Stimulated activated CD8-positive, alpha-beta memory T cell treated with anti-CD3 and anti-CD28 coated beads, Interleukin-4, amount 100 ng/mL, for 1 hour (primary cell): ENCODE measurements at places on chromosomes 6 and 20.

DNA sequence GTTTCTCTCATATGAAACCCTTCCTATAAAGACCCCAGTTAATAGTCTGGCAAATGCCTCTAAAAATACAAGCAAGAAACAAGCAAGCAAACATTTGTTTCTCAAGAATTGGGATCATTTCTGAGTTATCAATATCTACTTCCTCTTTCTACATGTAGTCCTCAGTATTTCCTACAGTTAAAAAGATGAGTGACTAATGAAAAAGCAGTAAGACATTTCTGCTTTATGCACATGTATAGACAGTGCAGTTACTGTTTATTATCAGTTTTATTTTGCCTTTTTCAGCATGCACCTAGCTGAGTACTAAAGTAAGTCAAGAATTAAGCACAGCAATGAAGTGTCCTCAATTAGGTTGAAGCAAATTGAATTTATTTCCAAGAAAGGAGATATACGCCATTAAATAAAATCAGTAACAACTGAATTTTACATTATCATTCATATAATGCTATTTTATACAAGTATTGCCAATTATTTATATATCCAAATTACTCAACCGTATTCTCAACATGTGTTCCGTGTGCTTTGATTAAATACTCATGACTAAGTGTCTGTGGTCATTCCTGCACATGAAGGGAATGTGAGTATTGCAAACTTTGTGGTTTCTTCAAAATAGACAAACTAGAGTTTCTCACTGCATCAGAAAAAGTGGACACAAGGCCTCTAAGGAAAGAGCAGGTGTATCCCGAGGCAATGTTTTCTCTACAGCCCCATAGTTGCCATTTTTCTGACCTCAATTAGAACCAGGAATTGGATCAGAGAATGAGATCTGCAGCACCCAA, 159.3 kb upstream of the MARCKS start:
- no peak for DNase-seq

DNA sequence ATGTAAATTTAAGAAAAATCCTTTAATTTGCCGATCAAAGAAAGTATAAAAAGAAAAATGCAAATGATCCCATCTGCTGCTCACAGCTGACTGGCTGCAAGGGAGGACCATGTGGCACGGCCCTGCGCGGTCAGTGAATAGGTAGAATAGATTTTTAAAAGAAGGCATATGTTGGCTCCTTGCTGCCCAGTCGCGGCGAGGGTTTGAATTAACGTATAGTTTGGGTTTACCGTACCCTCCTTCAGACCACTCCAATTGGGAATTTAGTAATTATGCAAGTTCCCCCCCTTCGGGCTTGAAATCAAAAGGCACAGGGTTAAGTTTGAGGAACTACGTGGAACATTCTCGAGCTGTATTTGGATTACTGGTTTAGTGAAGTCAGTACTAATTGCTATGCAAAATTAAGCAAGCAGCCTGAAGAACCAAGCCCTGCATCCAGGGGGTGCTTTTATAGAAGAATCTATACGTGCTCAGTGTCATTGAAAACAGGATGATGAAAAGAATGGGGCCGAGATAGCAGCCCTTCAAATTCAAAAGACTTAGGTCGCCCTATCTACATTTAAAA, 1.1 kb upstream of the BEND3 start:
- DNase-seq, result no peak

GRCh38 chr20:32609111-32609773, 24.1 kb upstream of the NOL4L start:
- DNase-seq, result no peak

DNA sequence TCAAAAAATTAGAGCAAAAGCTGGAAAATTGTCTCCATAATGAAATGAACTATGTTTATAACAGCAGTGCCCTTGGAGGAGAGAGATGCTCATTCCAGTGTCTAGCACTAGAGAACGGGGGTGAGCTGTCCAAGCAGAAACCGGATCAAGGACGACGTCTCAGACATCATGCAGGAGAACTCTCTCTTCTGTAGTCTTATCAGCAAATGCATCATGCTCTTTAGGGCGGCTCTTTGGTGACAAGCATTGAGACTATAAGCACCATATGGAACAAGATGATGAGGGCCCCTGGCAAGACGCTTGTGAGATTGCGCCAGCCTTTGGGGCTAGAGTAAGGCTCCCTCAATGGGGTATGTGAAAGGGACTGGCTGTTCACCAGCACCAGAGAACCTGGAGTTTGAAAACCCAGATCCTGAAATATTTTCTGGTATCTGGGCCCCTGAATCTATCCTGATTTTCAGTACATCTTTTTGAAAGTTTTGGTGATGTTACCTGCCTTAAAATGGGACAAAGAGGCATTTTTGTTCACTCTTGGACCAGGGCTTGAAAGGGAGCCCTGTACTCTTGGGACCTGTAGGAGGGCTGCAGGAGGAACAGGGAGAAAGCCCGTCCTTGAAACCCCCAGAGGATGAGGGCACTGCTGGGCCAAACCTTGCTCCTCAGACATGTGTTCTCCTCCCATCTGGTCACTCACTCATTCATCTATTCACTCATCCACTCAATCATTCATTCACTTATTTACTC, 127.6 kb downstream of the TTLL2 start:
- DNase-seq, result no peak

DNA sequence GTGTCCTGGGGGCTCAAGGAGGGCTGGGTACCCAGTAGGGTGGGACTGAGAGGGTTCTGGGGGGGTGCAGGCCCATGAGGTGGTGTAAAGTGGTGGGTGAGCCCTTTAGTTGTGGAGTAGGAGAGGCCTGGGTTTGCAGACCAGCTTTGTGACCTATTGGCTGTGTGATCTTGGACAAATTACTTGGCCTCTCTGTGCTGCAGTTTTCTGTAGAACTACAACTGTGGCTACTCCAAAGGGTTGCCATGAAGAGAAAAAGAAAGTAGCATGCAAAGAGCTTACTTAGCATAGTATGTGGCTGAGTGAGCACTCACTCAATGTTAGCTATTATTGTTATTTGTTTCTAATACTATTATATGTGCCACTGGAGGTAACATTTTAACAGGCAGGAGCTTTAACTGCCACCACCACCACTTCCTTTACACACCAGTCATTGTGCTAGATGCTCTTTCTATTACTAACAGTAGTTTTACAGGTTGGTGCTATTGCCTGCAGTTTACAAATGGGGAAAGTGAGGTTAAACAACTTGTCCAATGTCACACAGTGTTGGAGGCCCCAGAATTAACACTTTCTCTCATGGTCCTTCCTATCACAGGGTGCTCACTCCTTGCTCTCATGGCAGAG, 286.8 kb downstream of the DHX35 start:
- no peak for DNase-seq

DNA sequence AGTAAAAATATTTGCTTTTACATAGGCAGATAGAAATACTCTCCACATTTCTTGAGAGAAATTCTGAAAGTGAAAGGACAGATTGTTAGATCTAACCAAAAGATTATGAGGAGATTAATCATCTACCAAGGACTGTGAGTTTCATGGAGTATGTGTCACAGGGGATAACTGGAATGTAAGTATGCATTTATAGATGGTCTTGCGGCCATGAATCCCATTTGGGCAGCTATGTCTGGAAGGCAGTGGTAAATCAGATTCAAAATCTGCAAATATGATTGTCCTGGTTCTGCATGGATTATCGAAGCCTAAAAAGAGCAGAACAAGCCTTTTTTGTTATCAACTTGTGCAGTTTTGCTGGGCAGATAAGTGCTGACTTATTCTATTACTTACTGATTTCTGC, 293.8 kb downstream of the RFPL4B start:
- no peak for DNase-seq

DNA sequence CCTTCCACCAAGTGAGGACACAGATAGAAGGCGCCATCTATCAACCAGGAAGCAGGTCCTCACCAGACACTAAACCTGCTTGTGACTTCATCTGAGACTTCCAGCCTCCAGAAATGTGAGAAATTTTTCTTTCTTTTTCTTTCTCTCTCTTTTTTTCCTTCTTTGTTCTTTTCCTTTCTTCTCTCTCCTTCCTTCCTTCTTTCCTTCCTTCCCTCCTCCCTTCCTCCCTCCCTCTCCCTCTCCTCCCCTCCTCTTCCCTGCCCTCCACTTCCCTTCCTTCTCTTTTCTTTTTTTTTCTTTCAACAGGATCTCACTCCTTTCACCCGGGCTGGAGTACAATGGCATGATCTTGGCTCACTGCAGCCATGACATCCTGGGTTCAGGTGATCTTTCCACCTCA, 37.4 kb upstream of the MCUR1 start:
- no peak for DNase-seq

GRCh38 chr6:1644516-1645060, 34.9 kb downstream of the FOXC1 start:
- no peak for DNase-seq

GRCh38 chr20:6769903-6770785, 2.7 kb downstream of the BMP2 start:
- no peak for DNase-seq

- no peak for DNase-seq
These were observed 859.8 kb downstream of the MAFB start for GRCh38 chr20:39829256-39829655.

DNA sequence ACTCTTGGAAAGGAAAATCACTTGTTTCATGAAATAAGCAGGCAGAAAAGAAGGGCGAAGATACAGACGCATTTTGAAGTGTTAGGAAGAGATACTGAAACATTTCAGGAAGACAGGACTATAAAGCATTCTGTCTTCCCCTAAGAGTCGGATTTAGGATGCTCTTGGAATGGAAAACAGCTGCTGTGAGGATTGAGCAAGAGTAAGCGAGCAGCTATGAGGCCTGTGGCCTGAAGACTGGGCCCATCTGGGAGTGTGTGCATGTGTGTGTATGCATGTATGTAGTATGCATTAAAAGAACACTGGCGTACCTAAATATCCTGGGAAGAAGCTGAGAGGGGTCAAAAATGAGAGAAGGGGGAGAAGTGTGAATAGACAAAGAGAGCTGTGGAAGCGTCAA, 83.6 kb downstream of the SIM1 start:
- no peak for DNase-seq

DNA sequence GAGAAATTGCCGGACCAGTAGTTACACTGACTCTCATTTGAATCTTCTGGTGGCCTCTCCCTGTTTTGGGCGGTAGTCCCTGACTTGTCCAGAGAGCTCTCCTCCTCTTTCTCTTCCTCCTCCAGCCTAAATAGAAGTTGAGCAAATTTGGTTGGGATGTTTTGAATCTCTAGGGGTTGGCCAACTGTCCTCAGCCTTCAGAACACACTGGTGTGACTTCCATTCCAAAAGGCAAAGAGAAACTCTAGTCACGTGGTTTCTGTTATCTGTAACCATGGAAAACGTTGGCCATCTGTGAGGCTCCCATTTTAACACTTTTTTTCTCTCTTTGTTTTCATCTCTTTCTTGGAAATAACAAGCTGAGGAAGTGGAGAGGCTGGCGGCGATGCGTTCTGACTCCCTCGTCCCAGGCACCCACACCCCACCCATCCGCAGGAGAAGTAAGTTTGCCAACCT, 275.3 kb downstream of the TBC1D7 start:
- DNase-seq, result no peak

GRCh38 chr20:62305765-62306413, 3.1 kb downstream of the ADRM1 start:
- no peak for DNase-seq

GRCh38 chr6:149990661-149991471, 27.1 kb downstream of the ULBP1 start:
- no peak for DNase-seq

- no peak for DNase-seq
These were observed 83.1 kb downstream of the FKBP5 start for GRCh38 chr6:35605600-35605999.

DNA sequence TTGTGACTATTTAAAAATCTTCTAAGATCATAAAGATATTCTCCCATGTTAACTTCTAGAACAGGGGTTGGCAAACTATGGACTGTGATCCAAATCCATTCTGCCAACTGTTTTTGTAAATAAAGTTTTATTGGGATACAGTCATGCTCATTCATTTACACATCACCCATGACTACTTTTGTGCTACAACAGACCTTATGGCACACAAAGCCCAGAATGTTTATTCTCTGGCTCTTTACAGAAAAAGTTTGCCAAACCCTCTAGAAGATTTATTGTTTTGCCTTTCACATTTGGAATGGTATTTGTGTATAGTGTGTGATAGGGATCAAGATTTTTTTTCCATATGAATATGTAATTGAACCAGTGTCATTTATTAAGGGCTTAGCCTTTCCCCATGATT, 341.7 kb downstream of the CD83 start:
- no peak for DNase-seq

DNA sequence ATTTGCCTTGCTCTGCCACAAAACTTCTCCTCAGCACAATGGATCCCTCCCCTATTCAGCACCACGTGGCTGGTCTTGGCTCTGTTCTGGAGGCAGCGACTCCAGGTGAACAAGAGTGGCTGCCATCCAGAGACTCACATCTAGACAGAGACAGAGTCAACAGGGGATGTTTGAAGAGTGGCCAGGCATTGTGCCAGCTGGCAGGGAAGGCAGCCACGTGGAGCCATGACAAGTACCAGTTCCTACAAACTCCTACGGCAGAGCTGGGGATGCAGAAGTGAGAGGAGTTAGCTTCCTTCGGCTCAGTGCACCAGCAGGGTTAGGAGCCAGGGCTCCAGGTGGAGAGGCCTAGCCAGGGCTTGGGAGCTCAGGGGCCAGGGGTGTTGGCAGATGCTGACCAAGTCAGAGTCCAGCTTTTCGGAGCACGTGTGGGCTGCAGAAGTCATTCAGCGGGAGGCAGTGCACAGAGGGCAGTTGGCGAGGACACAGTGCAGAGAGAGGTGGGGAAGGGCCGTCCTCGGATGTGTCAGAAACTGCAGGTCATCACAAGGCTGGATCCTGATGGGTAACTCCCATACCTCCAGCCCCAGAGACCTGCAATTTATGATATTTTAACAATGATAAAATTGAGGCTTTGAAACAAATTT, 171.7 kb upstream of the PDE10A start:
- DNase-seq, result no peak

- no peak for DNase-seq
These were observed 338.0 kb downstream of the ADGRB3 start for GRCh38 chr6:68973066-68973465.

GRCh38 chr6:81049425-81050042, 702.9 kb downstream of the TENT5A start:
- no peak for DNase-seq

GRCh38 chr6:69238067-69238466, 558.7 kb downstream of the LMBRD1 start:
- DNase-seq, result no peak

- DNase-seq, result no peak
These were observed 98.3 kb downstream of the SOD2 start for GRCh38 chr6:159594750-159595117.

DNA sequence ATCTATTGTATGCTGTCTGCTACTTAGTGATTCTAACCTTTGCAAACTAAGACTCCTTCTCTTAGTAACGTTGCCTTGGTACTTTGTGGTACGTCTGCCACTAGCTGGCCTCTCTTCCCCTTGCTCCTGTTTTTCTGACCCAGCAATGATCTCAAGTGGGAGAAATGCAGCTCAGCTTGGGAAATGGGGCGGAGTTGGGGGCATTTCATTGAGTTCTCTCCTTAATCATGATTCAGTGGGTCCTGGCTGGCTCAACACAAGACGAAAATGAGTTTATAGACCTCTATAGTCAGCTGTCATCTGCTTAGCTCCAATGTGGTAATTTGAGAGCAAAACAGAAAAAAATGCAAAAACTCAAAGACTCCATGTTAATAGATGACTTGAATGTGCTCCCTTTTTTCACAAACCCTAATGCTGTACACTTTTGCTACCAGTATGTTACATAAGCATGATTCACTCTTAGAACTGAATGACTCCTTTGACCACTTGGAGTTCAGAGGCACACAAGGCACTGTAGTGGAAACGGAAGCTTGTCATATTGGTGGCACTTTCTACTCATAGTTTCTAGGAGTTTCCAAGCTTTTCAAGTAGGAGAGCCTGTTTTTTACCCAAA, 55.3 kb upstream of the SOX4 start:
- DNase-seq, result no peak
